ENCODE measurements at places on chromosomes 7 and 10. TPM values are rescaled to one million over a fixed set of nuclear protein-coding genes. Genes with fewer than 3 reads are reported as not detected.

The C10orf62 gene
- not detected for total RNA-seq

The PRXL2A gene
- total RNA-seq, result 64.2 TPM

The AP5Z1 gene
- 17.2 TPM for total RNA-seq

The CDK14 gene
- 115 TPM for total RNA-seq

The LSM5 gene
- total RNA-seq, result 32.6 TPM

The PAX4 gene
- total RNA-seq, result not detected

The FXYD4 gene
- total RNA-seq, result not detected
